ENCODE measurements at places on chromosomes 12 and 14.

DNA sequence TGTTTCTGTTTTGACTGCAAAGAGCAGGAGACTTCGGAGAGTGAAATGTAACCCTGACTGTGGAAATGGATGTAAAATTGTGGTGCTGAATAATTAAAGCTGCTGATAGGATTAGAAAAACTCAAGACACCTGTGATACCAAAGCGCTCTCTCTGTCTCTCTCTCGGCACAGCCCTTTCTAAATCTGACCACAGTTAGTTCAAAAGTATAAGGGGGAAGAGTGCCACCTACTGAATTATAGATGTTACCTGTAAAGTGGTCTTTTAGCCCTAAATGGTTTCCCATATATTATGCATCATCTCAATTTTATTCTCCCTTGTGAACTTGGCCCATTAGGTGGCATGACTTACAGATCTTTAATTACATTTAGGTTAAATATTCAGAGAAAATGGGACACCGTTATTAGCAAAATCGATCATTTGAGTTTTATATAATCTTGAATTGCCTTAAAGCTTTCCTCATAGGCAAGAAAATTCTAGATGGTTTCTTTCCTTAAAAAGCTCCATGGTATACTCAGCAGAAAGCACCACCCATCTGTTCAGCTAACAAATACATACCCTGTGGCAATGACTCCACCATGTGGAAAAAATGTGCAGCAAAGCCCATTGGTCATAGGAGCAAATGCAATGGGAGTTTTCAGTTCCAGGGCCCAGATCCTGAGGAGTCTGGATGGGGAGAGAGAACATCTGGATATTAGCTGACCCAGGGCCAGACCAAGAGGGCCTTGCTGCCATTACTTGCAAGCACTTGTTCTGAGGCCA lies 18.1 kb downstream of the RFC5 start:
- DNase-seq, result no peak

DNA sequence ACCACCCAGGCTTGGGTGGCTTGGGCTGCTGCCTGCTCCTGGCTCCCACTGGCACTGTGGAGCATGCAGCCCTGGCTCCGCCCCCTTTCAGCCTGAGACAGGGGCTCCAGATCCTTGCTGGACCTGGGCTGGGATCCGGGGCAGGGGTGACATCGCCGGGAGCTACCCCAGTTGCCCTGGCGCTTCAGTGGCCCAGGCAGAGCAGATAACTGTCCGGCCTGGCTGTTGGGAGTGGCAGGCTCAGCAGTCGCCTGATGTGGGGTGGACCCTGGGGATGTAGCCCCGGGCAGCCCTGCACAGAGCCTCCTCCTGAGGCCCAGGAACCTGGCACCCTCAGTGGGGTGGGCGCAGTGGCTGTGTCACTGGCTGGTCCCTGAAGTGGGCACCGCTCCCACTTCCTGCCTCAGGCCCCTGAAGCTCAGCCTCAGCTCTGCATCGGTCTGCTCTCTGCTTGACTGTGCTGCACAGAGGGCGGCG lies 57.9 kb downstream of the FUT8 start:
- DNase-seq, result no peak

GRCh38 chr14:64554556-64554955 lies 4.8 kb downstream of the PPP1R36 start:
- no peak for DNase-seq

DNA sequence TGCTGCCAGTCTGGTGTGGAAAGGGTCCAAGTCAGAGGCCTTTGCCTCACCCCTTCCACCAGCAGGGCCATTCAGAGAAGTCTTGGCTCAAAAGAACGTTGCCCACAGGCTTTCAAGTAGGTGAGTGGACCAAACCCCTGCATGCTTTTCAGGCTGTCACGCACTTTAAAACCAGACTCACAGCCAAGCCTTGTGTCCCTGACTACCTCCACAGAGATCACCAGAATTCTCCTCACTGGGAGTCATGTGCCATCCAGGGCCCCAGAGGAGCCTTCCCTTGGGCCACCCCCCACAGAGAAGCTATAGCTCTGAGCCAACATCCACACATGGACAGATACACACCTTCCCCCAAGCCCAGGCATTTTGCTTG lies 283.1 kb downstream of the DPF3 start:
- no peak for DNase-seq

GRCh38 chr12:31962076-31962475 lies 2.9 kb downstream of the RESF1 start:
- DNase-seq, result peak; percentile 41

DNA sequence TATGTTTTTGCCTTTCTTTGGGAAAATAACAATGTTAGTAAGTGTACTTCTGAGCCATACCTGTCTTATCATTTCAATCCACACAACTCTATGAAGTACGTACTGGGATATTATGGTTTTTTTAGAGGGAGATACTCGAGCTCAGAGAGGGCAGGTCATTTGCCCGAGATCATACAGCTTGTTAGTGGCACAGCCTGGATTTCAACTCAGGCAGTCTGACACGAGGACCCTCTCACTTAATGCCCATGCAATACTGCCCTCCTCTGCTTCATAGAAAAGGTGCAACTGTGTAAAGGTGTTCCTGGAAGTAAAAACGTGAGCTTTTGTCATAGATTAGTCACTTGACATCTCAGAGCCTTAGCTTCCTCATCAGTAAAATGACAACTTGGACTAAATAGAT lies 128.0 kb downstream of the NDUFA12 start:
- DNase-seq, result peak; percentile 15

DNA sequence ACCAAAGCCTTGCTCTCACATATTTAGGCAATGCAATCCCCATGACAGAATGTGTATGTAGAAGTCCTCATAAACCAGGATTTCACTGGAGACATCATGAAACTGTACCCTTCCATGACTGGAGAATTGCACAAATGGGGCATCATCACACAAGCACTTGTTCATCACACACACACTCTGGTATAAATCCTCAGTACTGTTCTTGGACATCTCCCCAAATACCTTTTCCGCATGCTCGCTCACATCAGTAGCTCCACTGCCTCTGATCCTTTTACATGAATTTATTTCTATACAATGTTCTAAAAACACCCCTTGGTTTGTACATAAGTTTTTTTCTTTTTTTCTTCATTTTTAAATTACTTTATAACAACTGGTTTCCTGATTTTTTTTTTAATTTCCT lies 3.3 kb upstream of the ING4 start:
- no peak for DNase-seq

GRCh38 chr12:115570069-115570777 lies 707.3 kb downstream of the MED13L start:
- DNase-seq, result no peak

- DNase-seq, result peak; percentile 80
Observed at GRCh38 chr12:43805860-43806736, at the start of gene TWF1. Gene TWF1, minus strand, starts transcription at chr12:43806317. Its CDS starts 72 bp downstream, at chr12:43806245.

- DNase-seq, result no peak
Observed at GRCh38 chr12:102478405-102479098, 1.8 kb downstream of the IGF1 start.

DNA sequence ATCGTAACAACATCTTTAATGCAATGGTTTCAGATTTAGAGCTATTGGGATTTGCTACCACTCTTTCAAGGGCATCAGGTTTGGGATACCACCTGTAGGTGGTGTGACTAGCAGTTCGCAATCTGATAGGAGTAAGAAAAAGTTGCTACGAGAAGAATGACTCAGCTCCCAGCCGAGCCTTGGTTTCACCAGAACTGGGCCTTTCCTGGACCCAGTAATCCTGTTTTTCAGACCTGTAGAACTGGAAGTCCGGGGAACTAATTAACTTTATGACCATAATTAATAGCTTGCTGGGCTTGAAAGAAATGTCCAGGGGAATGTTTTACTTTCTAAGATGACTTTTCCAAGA lies 770 bp downstream of the ABHD4 start:
- peak; percentile 43 for DNase-seq

- DNase-seq, result no peak
Observed at GRCh38 chr14:84162633-84163032, 1367.3 kb upstream of the FLRT2 start.

DNA sequence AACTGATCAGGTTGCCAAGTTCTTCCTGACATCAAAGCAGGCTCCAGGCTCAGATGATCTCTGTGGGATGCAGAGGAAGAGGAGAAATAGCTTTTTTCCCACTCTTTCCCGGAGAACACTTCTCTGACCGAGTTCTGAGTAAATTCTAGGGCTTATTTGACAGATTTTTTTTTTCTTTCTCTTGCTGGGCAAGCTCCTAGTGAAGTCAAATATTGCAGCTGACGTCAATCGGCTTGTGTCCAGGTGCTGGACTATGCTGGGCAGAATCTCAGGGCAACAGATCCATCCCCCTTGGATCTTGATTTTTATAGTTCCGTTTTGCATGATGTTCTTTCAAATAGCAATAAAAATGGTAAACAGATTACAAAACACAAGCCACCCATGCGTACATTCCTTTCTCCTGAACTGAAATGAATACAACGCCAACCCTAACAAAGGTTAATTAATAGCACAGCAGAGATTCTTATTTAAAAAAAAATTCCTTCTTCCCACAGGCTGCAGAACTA lies 182.2 kb downstream of the NOVA1 start:
- DNase-seq, result no peak

GRCh38 chr14:69876221-69876847 lies 2.9 kb upstream of the SMOC1 start:
- DNase-seq, result no peak

DNA sequence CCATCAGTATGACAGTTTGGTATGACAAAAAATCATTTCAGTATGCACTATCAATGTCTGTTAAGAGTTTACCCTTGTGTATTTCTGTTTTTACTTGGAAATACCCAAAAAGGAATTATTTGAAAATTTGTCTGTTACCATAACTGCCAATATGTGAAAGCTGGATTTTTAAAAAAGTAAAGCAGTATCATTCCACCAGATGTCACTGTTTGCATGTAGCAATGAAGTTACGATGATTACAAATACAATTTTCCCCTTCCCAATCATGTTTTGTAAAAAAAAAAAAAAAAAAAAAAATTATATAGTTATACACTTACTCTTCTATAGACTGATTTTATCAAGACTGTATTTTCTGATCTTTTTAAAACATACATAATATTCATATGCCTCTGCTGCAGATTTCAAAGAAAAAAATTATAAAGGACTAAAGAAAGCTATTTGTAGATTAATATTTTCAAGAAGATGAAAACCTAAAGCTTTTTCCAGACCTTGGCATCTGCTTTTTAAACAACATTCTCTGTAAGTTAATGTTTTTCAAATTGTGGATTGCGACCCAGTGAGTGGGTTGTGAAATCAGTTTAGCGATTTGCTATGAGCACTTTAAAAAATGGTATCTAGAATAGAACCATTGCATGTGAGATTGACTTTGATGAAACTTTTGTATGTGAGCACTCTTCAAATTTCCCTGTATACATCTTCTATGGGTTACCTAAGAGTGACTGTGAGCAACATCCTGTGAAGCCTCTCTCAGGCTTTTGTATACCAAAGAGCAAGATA lies 114.2 kb downstream of the TTC6 start:
- DNase-seq, result no peak

DNA sequence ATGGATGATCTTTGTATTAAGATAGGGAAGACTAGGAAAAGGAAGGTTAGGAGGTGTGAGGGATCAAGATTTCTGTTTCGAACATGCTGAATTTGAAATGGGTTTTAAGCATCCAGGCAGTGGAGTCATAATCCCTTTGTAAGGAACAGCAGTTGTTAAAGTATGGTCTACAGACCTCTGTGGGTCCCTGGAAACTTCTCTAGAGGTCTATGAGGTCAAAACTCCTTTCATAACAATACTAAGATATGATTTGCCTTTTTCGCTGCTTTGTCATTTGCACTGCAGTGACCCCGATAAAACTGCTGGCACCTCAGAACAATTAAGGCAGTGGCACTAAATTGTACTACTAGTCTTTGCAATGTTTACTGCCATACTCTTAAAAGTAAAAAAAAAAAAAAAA lies 1.5 kb downstream of the RAD51AP1 start:
- no peak for DNase-seq

GRCh38 chr14:27079716-27080115 lies 481.9 kb upstream of the NOVA1 start:
- DNase-seq, result no peak

DNA sequence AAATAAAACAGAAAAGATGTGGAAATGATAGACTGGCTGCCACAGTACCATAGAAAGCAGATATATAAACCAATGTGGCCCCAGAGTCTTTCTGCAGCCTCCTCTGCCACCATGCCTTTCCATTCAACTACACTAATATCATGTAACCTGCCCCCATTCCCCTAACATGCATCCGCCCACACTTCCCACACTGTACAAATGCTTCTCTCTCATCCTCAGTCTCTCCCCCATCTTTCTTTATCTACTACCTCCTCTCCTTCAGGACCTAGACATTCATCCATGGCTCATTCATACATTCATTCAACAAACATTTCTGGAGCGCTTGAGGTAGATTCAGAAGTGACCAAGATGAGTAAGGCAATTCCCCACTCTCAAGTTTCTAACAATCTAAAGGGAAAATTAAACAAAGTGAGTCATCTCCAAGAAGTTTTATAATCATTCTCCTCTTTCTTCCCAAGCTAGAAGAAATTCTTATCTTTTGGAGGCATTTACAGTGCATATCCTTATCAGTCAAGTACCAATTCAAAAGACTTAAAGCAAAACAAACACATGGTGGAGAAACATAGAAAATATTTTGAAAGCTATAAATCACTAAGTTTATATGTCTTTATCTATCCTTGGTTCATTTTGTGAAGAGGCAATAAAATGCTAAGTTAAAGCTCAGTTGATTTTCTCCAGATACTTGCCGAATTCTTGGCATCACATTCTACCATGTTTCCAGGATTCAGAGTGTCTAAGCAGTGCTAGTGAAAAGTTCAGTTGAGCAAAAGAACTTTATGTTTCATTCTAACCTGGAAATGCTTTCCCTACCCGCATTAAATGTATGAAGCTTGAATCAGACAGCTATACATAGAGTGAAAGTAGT lies 70.5 kb upstream of the FRMD6 start:
- DNase-seq, result no peak

DNA sequence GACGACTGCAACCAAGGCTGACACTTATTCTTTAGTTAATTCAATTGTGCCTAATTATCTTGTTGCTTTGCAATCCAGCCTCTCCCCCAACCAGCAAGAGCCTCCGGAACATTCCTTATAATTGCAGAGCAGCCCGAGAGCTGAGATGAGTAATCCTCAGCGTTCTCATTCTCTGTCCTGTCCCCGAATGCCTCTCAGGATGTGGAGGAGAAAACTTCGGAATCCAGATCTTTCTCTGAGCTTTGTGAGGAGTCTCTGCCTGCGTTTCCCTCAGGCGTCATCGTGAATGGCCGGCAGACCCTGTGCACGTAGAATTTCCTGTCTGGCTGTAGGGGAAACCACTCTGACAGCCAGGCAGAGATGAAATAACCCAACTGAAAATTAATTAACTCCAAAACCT lies 160.5 kb upstream of the DIO3 start:
- no peak for DNase-seq

GRCh38 chr12:78888568-78888967 lies 24.0 kb downstream of the SYT1 start:
- no peak for DNase-seq

- no peak for DNase-seq
Observed at GRCh38 chr12:96510306-96510764, 21.0 kb downstream of the CFAP54 start.

GRCh38 chr12:5565933-5566599 lies 134.2 kb downstream of the NTF3 start:
- no peak for DNase-seq

GRCh38 chr14:73633116-73634010 lies 11.4 kb upstream of the DNAL1 start:
- peak; percentile 84 for DNase-seq

GRCh38 chr12:113030875-113031525 lies 25.5 kb upstream of the DTX1 start:
- peak; percentile 46 for DNase-seq

GRCh38 chr12:98819821-98820404 lies 174.8 kb downstream of the APAF1 start:
- no peak for DNase-seq

Data from hematopoietic multipotent progenitor cell treated with erythropoietin and hydrocortisone succinate and interleukin-3 and kit ligand, for 8 days (in vitro differentiated cells).